Caudate nucleus (tissue), 63 donors: ENCODE measurements at places on chromosomes 1 and 21.
A peak's percentile ranks its signal among the peaks of the same experiment; 100 is the strongest.

DNA sequence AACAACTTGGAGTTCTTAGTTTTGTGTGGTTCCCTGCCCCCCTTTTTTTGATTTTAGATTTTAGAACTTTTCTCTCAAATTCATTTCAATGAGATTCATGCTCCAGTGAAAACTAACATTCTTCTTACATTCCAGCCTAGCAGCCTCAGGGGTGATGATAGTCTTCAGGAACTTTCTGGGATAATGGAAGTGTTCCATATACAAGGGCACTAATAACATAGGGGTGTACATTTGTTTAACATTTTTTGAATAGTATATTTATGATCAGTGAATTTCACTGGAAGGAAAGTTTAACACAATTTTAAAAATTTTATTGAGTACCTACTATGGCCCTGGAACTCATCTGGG lies 61.4 kb upstream of the ZNF648 start:
- no peak for DNase-seq

GRCh38 chr21:44265734-44266270 lies 4.1 kb upstream of the DNMT3L start:
- no peak for DNase-seq

DNA sequence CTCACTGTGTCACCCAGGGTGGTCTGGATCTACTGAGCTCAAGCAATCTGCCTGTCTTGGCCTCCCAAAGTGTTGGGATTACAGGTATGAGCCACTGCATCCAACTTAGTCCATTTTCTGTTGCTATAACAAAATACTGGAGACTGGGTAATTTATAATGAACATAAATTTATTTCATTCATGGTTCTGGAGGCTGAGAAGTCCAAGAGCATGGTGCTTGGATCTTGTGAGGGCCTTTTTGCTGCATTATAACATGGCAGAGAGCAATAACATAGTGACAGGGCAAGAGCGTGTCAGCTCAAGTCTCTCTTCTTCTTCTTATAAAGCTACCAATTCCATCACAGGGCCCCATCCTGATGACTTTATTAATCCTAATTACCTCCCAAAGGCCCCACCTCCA lies 3.6 kb upstream of the KIF2C start:
- no peak for DNase-seq

- DNase-seq, result peak; percentile 30
Observed at GRCh38 chr1:231016234-231016633, 23.8 kb downstream of the FAM89A start.

DNA sequence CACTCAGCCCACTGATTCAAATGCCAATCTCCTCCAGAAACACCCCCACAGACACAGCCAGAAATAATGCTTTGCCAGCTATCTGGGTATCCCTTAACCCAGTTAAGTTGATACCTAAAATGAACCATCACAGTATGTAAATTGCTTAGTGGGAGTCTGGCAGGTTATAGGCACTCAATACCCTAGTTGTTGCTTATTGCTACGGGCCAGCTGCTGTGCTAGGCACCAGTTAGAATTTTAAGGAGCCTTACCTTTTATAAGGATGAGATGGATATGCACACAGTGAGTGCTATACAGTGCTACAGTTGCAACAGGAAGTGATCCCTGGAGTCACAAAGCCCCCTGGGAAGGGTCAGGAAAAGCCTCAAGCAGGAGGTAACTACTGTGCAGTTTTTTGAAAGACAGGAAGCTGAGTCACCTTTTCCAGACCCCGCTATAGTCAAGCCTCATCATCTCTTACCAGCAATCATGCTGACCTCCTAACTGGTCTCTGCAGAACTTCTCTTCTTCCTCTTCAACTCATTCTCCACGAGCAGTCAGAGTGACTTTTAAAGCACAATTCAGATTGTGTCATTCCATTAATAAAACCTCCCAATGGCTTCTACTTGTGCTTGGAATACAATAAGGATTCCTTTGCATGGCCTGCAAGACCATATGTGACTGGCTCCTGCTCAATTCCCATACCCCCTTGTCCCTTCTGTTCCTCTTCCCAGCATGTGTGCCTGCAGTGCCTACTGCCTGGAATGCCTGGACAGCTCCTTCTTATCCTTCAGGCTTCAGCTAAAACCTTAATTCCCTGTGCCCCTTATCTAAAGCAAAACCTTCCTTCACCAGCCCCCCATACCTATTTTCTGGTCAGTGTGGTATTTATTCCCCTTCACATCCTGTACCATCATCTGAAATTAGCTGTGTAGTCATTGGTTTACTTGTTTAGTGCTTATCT lies 10.4 kb upstream of the TLR5 start:
- no peak for DNase-seq

DNA sequence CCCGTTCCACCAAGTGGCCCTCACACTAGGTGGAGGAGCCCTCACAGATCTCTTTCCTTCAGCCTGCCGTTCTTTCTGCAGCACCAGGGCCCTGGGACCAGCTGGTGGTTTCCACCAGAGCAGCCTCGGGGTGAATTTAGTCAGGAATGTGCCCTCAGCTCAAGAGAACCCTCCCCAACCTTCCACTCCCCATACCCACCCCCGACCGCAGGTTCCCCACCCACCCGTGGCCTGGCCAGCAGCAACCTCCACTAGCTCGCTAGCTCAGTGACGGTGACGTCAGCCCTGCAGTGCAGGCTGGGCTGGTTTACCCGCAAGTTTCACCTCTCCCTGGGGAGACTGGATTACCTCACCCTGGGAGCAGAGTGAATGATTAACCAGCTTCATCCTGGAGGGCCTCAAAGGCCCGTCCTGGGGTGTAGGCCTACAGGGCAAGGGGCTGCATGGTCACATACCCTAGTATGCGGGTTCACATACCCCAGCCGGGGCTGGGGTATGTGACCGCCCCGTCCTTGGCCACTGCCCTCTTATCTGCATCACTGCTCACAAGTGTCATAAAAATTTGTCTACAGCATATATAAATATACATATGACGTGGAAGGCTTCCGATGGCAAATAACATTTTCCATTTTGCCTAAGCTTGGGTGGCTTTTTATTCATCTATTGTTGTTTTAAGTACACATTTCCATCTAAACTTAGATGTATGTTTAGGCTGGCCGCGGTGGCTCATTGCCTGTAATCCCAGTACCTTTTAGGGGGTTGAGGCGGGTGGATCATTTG lies 24.5 kb downstream of the ELF3 start:
- DNase-seq, result no peak

GRCh38 chr1:17318262-17318661 lies 10.3 kb downstream of the PADI4 start:
- no peak for DNase-seq

- no peak for DNase-seq
Observed at GRCh38 chr1:87686136-87686495, 357.4 kb downstream of the LMO4 start.

- DNase-seq, result no peak
Observed at GRCh38 chr1:229941160-229941559, 125.9 kb upstream of the GALNT2 start.

GRCh38 chr1:239816081-239816782 lies 275.5 kb upstream of the FMN2 start:
- no peak for DNase-seq

DNA sequence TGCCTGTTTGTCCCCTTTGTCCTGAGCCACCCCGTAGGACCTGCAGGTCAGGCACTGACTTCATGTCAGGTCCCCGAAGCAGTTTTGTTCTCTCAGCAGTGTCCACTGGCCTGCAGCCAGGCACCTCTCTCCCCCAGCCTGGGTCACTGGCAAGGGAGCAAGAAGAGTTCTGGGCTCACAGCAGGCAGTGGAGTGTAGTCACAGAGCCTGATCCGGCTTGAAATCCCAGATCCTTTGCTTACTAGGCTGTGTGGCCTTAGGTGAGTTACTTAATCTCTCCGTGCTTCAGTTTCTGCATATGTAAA lies 34.2 kb downstream of the L1TD1 start:
- no peak for DNase-seq

DNA sequence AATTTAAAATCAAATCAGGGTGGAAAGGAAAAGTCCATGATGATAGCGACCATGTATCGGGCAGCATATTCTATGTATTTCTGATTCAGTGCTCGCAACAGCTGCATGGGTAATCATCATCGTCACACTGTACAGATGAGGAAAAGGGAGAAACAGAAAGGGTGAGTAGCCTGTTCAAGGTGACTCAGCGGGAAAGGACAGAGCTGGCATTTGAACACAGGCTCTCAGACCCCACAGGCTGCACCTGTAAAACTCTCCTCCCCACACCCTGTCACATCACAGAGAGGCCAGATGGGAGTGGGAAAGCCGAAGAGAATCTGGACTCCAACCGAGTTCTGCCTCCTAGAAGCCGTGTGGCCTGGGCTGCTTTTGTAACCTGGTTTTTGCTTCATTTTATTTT lies 14.0 kb downstream of the RUNX1 start:
- DNase-seq, result no peak

GRCh38 chr1:108503062-108503733 lies 53.1 kb downstream of the NBPF6 start:
- no peak for DNase-seq

DNA sequence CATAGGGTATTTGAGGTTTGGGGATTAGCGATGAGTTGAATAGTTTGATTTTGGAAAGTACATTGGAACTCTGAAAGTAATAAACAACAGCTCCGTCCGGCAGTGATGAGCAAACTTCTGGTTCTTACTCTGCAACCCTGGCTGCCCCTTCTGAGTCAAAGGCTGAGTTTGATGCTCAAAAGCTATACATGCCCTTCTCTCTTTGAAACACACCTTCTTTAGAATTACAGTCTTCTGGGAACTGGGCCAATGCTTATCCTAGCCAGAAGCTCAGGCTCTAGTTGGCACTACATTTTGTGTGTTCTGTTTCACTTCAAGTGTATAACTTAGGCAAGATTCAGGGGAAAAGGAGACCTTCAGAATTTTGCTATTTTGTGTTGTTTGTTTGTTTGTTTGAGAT lies 9.3 kb downstream of the AHCYL1 start:
- DNase-seq, result no peak

- DNase-seq, result no peak
Observed at GRCh38 chr1:228321435-228321834, 85.2 kb downstream of the TRIM11 start.

DNA sequence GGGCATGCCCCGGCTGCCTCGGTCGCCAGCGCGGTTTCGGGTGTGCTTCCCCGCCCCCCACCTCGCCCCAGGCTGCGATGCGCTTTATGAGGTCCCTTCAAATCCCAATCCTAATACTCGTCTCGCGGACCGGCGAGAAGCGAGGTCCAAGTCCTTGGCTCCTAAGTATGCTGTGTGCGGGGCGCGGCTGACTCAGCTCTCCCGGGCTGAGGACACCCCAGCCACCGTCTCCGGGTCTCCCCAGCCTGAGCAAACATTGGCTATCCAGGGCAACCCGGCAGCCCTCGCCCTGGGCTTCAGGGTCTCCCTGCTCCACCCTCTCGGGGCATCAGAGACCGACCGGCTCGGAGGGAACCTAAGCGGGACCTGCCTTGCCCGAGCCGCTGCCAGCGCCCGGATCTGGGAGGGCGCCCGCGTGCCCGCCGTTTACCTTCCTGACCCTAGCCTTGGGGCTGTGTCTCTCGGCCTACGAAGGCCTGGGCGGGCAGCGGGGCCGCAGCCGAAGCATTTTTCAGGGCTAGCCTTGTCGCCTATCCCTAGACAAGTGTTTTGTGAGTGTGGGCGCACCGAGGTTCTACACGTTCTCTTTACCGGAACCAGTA lies 1.2 kb downstream of the ITPKB start:
- DNase-seq, result peak; percentile 43

GRCh38 chr1:206550446-206550845 lies 43.1 kb downstream of the RASSF5 start:
- no peak for DNase-seq

DNA sequence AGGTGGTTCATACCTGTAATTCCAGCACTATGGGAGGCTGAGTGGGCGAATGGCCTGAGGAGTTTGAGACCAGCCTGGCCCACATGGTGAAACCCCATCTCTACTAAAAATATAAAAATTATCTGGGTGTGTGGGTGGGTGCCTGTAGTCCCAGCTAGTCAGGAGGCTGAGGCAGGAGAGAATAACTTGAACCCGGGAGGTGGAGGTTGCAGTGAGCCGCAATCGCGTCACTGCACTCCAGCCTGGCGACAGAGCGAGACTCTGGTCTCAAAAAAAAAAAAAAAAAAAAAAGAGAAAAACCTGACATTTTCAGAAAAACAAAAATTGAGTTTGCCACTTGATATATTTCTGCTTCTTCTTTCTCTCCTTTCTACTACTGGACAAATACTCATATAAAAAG lies 24.3 kb downstream of the CA6 start:
- no peak for DNase-seq

- DNase-seq, result no peak
Observed at GRCh38 chr1:160425847-160426246, 25.5 kb downstream of the VANGL2 start.

GRCh38 chr1:40167317-40167716 lies 6.1 kb downstream of the RLF start:
- no peak for DNase-seq
